ENCODE measurements at places on chromosomes 11 and 22.
A peak's percentile ranks its signal among the peaks of the same experiment; 100 is the strongest.

DNA sequence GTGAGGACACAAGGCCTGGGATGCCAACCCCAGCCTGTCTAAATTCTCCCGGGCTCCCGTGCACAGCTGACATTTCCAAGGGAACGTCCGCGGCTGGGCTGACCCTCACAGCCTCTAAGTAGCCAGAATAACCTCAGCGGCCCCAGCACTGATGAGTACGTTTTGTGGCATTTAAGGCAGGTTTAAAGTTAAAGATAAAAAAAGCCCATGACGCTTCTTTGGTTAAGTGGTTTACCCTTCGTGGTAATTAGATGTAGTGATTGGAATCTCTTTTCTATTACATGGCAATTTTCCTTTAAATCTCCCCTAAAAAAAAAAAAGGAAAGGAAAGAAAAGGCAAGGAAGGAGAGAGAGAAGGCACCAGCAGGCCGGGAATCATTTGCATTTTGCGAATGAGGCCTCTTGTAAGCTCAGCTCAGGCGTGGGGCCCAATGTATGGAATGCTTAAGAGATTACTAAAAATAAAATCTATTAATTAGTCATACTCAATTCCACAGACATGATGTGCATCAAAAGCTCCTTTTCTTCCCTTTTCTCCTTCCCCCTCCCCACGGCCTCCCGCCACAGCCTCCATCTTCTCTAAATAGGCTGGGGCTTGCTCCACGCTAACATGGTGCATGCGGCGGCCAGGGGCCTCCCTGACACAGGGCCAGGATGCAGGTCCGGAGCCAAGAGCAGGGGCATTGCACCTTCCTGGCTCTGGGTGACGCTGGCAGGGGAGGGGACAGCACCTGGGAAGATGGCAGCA is 44.1 kb downstream of the MACROD1 start:
- no peak for DNase-seq

DNA sequence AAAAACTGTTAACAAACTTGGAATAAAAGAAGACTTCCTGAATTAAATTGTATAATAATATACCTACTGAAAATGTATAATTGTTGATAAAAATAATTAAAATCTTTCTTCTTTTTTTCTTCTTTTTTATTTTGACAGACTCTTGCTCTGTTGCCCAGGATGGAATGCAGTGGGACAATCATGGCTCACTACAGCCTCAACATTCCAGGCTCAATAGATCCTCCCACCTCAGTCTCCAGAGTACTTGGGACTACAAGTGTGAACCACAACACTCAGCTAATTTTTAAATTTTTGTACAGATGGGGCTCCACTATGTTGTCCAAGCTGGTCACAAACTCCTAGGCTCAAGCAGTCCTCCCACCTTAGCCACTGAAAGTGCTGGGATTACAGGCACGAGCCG is 1063.8 kb upstream of the CNTN5 start:
- DNase-seq, result no peak

DNA sequence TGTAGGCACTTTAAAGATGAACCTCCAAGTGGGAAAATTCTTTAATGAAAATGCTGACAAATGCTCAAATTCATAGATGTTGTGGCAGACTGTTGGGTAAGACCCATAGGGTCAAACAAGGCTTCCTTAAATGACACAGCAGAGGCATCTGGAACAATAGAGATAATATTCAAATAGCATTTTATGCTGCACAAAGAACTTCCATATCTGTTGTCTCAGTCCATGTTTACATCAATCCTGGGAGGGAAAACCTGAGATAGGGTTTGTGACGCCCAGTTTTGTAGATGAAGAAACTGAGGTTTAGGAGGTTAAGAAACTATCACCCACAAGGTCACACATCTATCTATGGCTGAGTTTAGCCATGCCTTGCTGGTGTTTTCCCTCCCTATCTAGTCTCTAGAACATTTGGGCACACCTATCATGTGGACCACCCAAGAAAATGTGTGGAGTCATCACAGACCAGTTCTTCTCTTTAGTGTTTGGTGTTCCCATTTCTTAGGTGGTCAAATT is 106.4 kb downstream of the EHF start:
- DNase-seq, result no peak

- no peak for DNase-seq
These were observed 19.8 kb downstream of the SCGB1A1 start for GRCh38 chr11:62438641-62439040.

DNA sequence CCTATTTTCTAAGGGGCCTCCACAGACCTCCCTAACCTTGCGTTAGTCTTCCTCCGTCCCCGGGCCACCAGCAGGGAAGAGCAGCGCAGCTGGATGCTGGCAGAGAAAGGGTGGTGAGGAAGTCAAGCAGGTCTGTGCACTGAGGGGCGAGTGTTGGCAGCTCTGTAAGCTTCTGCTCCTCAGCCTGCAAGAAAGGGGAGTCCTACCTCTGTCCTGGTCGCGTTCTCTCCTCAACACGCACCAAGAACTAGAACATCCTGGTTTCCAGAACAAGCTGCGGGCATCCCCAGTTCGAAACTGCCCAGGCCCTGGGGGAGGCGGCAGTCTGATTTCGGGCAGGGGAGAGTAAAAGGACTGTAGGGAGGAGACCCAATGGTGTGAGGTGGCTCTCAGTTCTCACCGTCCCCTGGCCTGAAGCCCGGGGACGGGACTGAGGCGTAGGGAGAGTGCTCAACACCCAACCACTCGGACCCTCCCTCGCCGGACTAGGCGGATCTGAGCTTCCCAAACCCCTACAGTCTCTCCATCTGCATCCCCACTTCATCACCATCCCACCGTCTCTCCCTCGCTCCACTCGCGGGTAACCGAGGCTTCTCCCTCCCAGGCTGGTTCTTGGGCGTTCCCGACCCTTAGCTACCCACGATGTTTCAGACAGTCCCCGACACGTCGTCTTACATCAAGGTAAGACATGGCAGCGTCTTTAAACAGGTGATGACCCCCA is 7.7 kb upstream of the FLI1 start:
- no peak for DNase-seq

DNA sequence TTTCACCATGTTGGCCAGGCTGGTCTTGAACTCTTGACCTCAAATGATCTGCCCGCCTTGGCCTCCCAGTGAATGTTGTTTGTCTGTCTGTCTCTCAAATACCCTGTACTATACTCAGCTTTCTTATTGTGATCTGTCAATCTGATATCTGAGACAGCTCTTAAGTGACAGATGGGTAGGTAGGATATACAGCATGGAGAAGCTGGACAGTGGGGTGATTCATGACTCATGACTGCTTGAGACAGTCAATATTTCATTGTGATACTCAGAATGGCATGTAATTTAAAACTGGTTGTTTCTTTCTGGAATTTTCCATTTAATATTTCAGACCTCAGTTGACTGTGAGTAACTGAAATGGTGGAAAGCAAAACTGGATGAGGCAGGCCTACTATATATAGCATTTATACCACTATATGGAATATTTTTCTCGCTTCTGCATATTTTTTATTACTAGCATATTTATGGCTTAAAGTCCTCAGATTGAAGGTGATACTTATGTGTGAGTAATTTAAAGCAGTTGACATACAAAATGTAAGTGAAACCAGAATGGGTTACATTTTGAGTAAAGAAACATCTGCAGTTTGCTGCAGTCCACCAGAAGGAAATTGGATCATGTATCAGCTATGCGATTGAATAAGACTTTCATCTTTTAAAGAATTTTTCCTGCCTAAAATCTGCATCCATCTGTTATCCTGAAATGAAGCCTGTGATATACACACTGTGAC is 22.3 kb downstream of the ARHGAP42 start:
- DNase-seq, result no peak

- DNase-seq, result no peak
These were observed 348.9 kb downstream of the CADM1 start for GRCh38 chr11:115155320-115155719.

- no peak for DNase-seq
These were observed 133.2 kb downstream of the SLC17A6 start for GRCh38 chr11:22471385-22471784.

- DNase-seq, result no peak
These were observed 16.5 kb downstream of the PRPF19 start for GRCh38 chr11:60889869-60890311.

- DNase-seq, result no peak
These were observed 31.4 kb downstream of the ADAMTS8 start for GRCh38 chr11:130396965-130397364.

GRCh38 chr11:119782739-119783072 is 53.7 kb upstream of the NECTIN1 start:
- DNase-seq, result no peak

- DNase-seq, result peak; percentile 13
These were observed 997 bp downstream of the UBE2L3 start for GRCh38 chr22:21568347-21569075.

- DNase-seq, result no peak
These were observed at the start of gene MGAT3 for GRCh38 chr22:39456522-39457197. TSS of gene MGAT3 (plus strand) at chr22:39457012. CDS start at chr22:39487348, 30,336 bp downstream.

- DNase-seq, result no peak
These were observed 10.4 kb downstream of the SPATA19 start for GRCh38 chr11:133834682-133835592.

DNA sequence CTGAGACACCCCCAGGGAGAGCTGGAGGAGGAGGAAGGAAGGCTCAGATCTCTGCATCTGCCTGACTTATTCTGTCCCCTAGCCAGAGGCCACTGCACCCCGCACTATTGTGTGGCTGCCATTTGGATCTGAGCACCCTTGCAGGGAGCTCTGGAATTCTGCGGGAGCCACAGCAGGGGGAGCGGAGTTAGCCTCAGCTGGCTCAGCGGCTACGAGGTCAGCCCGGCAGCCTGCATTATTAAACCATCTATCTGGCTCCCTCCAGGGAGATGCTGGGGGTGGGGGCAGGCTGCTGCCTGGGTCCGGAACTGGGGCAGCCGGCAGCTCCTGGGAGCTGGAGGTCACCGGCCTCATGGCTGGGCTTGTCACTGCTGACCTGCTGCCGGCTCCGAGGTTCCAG is 6.5 kb upstream of the ELFN2 start:
- DNase-seq, result no peak

- DNase-seq, result no peak
These were observed 6.8 kb downstream of the ZNF74 start for GRCh38 chr22:20400606-20401375.

- no peak for DNase-seq
These were observed 349.5 kb downstream of the TBC1D22A start for GRCh38 chr22:47111626-47112581.

- DNase-seq, result no peak
These were observed 53.8 kb downstream of the TRIOBP start for GRCh38 chr22:37750596-37751162.

GRCh38 chr22:24379536-24379935 is 47.9 kb upstream of the ADORA2A start:
- DNase-seq, result no peak

- no peak for DNase-seq
These were observed 9.3 kb downstream of the CELSR1 start for GRCh38 chr22:46528121-46528610.

DNA sequence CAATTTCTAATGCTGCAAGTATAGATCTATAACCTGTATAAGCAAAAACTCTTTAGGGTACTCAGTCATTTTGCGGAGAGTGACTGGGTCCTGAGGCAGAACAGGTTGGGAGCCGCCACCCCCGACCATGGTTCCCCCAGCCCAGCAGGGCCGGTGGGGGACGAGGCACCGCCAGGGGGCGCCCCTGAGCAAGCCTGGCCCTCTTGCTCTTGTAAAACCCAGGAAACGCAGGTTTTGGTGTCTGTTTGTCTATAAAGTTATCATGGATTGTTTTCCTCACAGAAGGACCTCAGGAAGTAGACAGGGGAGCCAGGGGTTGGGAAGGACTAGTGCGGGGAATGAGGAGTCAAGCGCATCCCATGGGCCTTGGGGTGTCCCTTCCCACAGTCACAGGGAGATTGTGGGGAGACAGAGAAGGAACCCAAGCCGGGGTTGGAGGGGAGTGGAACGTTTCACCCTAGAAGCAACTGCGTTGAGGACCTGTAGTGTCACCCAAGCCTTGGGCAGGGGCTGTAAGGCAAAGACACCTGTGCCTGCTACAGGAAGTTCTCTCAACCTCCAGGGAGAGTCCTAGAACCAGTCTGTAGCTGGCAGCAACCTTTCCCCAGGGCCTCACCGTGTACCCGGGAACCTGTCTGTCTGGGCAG is 26.4 kb downstream of the KCTD17 start:
- peak; percentile 86 for DNase-seq

- no peak for DNase-seq
These were observed 34.5 kb upstream of the BLID start for GRCh38 chr11:122150216-122151124.

GRCh38 chr22:27312966-27313855 is 488.3 kb downstream of the MN1 start:
- no peak for DNase-seq

DNA sequence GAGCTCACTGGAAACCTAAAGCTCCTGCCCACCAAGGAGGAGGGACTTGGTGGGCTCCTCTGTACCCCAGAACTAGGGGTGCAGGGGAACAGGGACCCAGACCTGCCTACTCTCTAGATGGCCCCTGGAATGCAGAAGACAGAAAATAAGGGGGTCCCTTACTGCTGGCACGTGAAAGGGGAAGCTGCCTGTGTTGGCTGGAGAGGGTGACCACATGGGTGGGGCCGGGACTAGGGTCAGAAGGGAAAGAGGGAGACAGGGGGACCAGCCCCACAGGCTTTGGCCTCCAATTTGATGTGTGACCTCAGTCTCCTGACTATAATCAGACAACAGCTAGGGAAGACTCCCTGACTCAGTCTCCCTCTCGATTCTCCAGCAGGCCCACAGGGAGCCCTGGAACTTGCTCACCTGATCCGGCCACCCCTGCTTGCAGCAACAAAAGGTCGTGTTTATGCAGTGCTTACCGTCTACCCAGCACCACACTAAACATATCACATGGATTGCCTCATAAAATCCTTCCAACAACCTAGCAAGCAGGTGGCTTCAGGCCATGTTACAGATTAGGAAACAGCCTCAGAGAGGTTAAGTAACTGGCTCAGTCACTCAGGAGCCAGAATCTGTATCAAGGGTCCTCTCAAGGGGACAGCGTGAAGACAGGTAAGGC is 10.2 kb downstream of the ARAP1 start:
- DNase-seq, result no peak

DNA sequence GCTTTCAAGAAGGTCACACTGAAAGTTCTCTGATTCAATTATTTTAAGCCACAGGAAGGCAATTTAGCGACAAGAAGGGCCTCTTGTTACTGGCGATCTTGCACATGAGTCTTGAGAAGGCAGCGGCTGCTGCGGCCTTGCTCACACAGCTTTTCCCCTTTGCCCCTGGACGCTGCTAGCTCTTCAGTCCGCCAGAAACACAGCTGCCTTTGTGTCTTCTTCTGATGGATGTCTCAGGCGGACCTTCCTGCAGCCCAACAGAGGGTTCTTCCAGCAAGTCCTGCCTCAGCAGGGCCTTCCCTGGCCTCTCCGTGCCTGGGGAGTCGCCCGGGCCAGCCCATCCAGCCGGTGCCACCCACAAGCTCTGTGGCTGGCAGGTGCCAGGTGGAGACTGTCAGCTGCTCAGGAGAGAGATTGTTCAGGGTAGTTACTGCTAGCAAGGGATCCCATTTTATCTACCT is 59.4 kb downstream of the PKNOX2 start:
- no peak for DNase-seq

GRCh38 chr22:32130464-32130863 is 28.6 kb downstream of the C22orf42 start:
- DNase-seq, result no peak

DNA sequence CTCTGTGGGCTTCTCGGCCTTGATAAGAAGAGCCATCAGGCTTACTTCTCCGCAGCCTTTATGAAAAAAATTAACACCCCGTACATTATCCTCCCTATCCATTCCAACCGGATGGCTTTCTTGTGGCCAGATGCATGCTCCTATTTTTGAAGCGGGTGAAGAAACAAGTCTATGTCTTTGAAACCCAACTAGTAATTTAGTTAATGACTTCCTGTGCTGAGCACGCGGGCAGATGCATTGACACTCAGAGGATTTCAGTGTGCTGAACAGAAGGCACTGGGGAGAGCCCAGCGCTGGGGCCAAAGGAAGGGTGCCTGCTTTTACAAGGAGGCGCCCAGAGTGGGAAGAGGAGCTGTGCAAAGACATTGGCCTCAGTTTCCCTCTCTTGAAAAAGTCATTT is 53.3 kb downstream of the ARHGAP8 start:
- DNase-seq, result no peak

All from T-helper 17 cell (primary cell).